Left colon (tissue), 2 donors: ENCODE measurements at places on chromosomes 3 and 15.

DNA sequence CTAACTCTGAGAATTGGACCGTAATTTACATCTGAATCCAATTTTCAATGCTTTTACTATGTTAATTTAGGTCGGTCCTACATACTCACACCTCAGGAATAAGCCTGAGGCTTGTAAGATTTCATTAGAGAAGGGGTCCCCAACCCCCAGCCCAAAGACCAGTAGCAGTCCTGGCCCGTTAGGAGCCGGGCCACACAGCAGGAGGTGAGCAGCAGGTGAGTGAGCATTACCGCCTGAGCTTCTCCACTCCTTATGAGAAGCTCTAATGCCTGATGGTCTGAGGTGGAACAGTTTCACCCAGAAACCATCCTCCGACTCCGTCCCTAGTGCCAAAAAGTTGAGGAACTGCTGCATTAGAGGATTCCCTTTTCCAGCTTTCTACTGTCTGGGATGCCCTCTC lies 757.3 kb downstream of the SI start:
- DNase-seq = no peak

DNA sequence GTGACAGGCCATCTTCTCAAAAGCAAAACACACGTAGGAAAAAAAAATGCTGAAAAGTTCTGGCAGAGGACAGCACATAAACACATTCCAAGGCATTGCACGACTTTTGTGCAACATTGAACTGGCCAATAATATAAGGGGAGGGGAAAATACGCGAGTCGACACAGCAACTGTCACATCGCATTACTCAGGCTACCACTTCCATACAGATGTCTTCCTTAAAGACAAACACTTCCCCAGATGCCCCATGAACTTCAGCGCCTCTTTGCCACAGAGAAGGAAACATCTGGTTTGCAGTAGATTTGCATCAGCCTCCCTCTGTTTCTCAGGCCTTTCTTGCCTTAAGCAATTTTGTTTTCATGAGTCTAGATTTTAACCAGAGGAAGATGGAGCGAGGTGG lies 144.4 kb upstream of the IGF1R start:
- no peak for DNase-seq

- DNase-seq = no peak
Measured at GRCh38 chr15:83912343-83912742, 258.4 kb downstream of the ADAMTSL3 start.

GRCh38 chr15:62503451-62503850 lies 338.4 kb upstream of the C2CD4B start:
- peak; percentile 15 for DNase-seq

DNA sequence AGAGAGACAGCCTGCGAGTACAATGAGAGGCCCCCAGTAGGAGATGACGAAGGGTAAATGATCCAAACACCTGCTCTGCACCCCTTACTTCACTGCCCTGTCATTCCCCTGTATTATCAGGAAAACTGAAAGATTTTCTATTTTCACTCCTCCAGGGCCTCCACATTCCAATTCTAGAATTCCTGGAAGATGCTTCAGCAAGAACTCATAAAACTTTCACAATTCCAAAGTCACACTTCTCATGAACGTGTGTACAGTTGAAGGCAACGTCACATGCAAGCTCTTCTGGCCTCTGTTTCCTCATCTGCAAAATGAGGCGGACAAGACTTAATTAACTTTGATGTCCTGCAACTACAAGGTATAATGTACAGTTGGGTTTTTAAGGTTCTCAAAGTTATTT lies 62.8 kb upstream of the SPATA12 start:
- no peak for DNase-seq

DNA sequence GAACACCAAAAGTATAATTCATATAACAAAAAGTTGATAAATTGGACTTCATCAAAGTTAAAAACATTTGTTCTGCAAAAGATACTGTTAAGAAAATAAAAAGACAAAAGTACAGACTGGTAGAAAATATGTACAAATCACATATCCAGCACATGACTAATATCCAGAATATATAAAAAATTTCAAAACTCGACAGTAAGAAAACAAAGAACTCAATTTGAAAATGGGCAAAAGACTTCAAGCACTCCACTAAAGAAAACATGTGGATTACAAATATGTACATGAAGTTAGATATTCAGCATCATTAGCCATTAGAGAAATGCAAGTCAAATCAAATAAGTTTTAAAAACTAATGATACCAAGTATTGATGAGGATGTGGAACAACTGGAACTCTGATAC lies 6.7 kb downstream of the GK5 start:
- DNase-seq = no peak

DNA sequence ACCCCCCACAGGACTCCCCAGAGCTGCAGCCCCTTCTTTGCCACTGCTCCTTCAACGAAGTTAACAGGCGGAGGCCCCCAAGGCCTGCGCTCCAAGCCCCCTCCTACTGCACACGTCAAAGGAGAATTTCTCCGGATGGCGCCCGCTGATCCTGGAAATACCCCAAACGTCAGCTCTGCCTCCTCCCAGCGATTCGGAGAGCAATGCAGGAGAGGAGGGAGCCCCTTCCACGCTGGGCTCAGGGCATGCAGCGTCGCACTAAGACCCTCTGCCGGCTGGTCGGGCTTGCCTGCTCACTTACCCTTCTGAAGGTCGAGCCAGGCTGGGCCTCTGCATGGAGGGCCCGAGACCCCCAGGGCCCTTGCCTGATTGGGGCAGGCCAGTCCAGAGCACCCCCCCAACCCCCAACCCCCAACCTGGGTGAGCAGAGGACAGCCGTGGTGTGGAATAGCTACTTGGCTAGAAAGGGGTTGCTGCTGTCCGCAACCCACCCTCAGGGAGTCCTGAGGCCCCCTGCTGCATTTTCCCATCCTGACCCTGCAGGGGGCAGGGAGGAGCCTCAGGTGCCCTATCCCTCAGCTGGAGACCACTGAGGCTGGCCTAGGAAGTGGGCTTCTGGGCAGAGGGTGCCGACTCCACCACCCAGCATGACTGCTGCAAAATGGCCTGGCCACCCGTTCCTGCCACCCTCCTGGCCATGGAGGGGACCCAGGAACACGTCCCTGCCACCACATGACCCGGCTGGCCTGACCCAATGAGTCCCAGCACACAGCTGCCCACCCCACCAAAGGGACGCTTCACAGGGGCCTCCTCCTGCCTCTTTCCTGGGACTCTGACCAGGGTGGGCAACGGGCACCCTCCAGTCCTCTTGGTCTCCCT lies 976 bp downstream of the ATP2B2 start:
- DNase-seq = no peak

- peak; percentile 8 for DNase-seq
Measured at GRCh38 chr3:194259982-194260766, 91.0 kb downstream of the CPN2 start.

DNA sequence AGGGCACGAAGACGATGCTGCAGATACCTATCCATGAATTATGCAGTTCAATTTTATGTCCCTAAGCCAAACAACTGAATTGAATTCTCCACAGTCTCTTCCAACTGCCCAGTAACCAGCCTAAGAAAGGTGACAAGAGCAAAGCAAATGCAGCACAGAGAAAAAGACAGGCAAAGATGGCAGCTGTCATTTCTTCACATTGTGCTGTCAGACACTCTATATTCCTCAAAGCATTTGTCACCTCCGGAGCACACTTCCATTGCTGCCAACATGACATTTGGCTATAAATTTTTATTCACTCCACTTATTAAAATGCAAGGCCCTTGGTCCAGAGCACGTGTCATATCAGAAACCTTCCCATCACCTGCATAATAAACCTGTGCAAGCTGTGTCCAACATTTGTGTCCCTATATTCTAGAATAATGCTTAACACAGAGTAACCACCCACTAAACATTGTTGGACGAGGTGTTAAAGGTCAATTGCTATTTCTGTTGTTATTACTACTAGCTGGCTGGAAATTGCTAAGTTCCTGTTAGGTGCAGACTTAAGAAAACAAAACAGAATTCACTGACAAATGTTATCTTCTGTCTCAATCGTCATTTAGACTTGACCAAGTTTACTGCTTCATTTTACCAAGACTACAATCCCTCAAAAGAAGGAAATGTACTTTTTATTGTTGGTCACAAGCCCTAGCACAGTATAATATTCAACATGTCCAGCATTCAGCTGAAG lies 89.7 kb downstream of the MAGI1 start:
- DNase-seq = no peak

DNA sequence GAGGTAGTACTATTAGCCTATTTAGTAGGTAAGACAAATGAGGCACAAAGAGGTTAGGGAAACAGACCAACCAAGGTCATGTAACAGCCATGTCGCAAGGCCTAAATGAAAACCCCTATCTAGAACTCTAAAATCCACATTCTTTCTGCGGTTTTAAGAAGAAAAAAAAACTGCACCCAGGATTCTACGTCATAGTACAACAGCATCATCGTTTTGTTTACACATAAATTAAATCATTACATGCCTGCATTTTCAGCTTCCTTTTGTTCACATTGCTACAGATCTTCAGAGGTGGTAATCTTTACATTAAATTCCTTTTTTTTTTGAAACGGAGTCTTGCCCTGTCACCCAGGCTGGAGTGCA lies 548 bp upstream of the PSMD6 start:
- no peak for DNase-seq
